ENCODE measurements at places on chromosomes 4 and X.
A peak's percentile ranks its signal among the peaks of the same experiment; 100 is the strongest.

GRCh38 chr4:141215030-141215429 lies 5.7 kb upstream of the ZNF330 start:
- no peak for DNase-seq

- peak; percentile 79 for DNase-seq
These were observed 12.2 kb upstream of the ODAM start for GRCh38 chr4:70183168-70183939.

- no peak for DNase-seq
These were observed 52.5 kb downstream of the PF4 start for GRCh38 chr4:73929278-73929677.

DNA sequence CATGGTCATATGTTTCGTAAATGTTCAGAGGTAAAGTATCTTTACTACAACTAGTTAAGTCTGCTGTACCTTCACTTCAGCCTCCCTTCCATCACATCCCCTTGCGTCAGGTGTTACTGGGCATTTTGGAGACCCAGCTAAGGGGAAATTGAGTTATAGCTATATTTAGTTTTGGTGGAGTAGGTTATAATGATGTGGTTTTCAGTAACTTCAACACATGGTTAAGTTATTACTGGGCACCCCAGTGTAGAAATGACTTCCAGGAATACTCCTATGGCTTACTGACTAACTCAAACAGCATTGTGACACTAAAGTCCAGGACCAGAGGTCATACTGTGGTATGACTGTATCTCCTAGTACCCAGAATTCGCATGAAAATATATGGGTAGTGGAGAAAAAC lies 23.4 kb upstream of the ACSL1 start:
- no peak for DNase-seq

- DNase-seq: no peak
These were observed 423.5 kb upstream of the NDST3 start for GRCh38 chr4:117610706-117611308.

DNA sequence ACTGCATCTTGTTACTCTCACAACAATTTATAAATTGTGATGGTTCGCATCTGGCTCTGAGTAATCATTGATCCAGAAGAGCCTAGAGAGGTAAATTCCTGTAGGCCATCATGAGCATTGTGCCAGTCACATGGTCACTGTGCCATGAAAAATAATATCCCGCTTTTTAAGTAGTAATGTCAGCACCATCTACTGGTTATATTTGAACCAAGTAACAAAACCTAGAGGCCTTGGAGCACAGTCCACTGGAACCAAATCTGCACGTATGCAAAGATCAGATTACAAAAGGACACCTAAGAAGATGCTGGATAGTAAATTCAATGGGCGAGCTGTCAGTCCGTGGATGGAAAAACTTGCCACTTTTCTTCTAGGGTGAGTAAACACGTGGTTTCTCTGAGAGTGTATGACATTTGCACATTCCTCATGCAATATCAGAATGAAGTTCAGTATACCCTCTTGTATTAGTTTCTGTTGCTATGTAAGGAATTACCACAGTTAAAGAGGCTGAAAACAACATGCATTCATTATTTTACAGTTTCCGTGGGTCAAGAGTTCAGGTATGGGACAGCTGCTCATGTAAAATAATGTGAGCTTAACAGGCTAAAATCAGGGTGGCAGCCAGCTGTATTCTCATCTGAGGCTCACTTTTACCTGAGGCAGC lies 26.8 kb downstream of the FAM114A1 start:
- no peak for DNase-seq

GRCh38 chr4:30717208-30718020 lies 2.8 kb upstream of the PCDH7 start:
- DNase-seq: peak; percentile 78

GRCh38 chr4:60683357-60683756 lies 516.8 kb upstream of the ADGRL3 start:
- peak; percentile 89 for DNase-seq

DNA sequence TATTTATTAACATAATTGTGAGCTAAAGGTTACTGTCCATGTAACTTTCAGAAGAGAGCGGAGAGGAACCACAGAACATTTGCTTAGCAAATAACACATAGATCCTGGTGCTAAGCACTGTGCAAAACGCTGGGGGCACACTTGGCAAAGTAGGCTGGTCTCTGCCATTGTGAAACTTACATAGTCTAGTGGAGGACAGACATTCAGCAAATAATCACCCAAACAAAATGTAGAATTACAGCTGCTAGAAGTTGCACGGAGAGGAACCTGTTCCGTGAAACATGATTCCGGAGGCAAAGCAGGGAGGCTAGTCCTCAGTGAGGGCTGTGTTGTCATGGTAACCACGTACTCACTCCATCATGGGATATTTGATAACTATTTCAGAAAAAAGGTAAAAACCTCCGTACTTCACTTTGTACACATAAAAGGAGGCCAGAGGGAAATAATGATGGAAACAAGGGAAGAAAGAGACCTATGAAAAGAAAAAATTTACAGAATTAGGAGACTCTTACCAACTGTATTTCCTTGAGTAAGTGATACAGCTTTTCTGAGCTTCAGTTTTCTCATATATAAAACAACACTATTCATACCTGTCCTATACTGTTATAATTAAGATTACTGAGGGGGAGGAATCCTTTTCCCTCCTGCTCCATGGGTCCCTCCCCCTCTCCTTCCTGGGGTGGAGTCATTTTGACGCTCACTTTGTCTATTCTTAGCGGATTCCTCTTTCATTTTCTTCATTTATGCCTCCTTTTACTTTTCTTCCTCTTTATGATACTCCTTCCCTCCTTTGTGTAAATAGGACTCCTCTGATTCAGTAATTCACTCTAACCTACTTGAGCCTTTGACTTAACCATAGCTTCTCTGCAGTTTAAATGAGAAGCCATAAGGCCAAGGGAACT lies 825 bp upstream of the RASGEF1B start:
- DNase-seq: no peak

GRCh38 chr4:75948822-75949444 lies 8.1 kb upstream of the NAAA start:
- no peak for DNase-seq

DNA sequence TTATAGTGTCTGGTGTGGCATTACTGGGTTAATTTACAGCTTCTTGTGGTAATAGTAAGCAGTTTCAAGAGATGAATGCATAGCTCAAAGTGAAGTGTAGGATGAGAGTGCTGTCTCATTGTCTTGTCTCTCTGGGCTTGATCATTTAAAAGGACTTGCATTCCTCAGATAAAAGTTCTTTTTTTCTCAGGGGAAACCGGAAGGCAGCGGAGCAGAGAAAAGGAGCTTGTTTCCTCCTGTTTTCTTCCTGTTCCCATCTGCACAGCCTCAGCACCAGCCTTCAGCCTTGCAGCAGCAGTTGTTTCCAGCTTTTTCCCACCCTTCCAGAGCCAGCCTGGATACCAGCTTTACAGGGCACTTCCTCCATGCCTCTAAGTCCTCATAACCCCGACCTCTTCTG lies 61.4 kb upstream of the LGI2 start:
- no peak for DNase-seq

DNA sequence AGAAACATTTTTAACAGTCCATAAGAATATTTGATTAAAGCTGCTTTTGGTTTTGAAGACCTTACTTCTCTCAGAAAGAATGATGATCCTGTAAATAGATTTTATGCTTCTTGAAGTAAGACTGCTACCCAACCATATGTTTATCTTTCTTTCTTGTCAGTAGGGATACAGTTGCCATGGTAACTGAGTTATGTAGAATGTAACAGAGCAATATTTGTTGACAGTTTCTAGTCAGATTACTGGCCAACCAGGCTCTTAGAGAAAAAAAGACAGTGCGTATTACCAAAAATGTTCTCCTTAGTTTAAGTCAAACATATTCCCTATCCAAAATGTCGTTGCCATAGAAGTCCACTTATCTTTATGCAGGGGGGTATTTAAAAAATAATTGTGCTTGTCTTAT lies 456.8 kb downstream of the PRR32 start:
- DNase-seq: no peak

DNA sequence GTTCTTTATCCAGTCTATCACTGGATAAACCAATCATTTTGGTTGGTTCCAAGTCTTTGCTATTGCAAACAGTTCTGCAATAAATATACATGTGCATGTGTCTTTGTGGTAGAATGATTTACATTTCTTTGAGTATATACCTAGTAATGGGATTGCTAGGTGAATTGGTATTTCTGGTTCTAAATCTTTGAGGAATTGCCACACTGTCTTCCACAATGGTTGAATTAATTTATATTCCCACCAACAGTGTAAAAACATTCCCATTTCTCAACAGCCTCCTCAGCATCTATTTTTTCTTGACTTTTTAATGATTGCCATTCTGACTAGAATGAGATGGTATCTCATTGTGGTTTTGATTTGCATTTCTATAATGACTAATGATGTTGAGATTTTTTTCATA lies 791.7 kb upstream of the AGA start:
- DNase-seq: no peak

- DNase-seq: no peak
These were observed 25.1 kb downstream of the RAB9B start for GRCh38 chrX:103806862-103807474.

- DNase-seq: no peak
These were observed 140.4 kb upstream of the GRID2 start for GRCh38 chr4:92163348-92163747.

DNA sequence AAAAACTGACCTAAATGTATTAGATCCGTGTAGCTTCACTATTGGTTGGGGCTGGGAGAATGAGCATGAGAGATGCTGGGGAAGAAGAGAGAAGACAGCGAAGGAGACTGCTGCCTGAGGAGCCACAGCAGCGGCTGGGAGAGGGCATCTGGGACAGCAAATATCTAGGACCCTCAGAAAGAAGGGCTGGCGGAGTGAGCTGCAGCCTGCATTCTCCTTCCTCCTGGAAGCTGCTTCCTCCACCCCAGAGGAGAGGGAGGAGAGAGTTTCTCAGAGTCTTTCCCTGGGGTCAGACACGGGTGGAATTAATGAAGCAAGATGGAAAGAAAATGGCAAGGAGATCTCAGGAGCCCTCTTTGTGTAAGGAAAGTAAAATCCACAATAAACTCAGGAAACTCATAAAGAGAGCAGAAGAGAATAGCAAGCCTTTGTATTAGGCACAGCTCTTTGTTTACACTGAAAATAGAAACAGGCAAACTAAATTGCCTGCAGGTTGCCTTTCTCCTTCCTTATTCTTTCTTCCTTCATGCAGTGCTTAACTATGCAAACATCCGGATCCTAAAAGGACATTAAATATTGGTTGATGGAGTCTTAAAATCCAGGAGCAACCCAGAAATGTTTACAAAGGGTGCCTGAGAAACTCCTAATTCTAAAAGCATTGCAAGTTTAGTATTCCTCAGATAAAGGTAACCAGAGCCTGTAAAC lies 130.3 kb upstream of the GALNT7 start:
- DNase-seq: no peak

- no peak for DNase-seq
These were observed 6.0 kb upstream of the VSIG4 start for GRCh38 chrX:66045894-66046293.

DNA sequence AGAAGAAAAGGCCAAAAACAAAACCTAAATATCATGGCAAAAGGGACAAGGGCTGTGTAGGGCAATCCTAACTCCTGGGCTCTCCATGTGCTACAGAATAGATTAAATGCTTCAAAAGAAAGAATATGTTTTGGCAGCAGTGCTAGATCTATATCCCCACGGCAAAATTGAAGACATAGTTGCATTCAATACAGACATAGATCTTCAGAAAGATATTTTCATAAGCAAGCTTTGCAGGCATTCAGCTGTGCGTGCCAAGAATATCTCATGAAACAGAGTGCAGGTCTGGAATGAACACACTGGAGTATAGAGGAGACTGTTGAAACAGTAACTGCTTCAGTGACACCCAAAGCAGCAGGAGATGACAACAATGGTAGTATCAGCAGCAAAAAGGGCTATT lies 1476.9 kb downstream of the ARAP2 start:
- DNase-seq: no peak

DNA sequence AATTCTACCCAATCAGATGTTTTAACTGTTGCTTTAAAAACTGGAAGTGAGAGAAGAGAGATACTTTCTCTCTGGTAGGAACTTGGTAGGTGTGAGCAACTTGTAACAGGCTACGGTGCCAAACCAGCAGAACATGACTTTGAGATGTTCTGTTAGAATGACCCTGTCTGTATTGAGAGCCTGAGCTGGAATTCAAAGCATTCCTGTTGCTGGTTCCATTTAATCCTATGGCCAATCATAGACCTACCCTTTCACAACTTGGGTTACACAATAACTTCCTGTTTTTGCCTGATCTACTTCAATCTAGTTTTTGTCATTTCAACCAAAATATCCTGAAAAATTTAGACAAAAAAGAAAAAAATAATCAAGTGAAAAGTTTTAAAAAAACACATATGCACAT lies 1.7 kb upstream of the PRRG1 start:
- peak; percentile 20 for DNase-seq

- DNase-seq: no peak
These were observed 6.9 kb downstream of the PLAC8 start for GRCh38 chr4:83107631-83108030.

GRCh38 chr4:59553721-59554091 lies 1646.4 kb upstream of the ADGRL3 start:
- DNase-seq: peak; percentile 61

DNA sequence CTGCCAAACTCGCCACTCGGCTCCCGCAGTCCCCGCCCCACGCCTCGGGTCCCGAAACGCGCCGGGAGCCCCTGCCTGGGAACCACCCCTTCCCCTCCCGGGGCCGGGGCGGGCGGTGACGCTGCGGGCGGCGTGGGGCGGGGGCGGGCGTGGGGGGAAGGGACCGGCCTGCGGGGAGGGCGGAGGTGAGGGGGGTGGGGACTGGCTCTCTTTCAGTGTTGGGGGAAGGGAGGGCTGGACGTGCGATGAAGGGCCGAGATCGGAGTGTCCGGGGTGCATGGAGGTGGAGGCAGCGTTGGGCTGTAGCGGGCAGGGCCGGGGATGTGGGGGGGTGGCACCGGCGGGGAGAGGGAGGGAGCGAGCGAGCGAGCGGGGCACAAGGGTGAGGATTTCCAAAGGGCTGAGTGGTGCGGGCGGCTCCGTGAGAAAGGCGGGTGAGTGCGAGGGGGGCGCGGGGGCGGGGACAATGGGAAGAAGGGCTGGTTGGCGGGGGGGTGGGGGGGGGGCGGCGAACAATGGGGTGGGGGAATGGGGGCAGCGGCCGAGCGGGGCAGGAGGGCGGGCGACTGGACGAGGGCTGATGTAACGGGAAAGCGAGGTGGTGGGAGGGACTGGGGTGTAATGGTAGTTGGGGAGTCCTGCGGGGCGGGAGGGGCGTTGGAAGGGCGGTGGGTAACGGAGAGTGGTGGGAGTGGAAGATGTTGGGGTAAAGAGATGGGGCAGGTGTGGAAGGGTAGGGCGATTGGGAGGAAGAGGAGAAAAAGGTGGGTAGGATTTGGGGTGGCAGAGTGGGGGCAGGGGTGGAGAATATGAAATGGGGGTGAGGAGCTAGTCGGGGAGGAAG lies 578 bp downstream of the DCUN1D4 start:
- DNase-seq: peak; percentile 71

DNA sequence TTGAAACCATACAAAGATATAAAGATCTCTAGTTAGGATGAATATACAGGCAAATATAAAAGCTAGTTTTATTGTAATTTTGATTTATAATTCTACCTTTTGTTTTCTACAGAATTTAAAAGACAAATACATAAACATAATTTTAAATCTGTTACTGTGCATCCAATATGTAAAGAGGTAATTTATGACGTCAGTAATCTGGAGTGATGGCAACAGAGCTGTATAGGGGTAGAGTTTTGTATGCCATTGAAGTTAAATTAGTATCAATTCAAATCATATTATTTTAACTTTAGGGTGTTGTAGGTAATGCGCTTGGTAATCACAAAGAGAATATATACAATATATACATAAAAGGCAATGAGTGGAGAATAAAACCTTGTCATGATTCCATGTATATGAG lies 183.7 kb upstream of the ARHGAP24 start:
- DNase-seq: no peak

All from fibroblast of lung (primary cell).